Gastroesophageal sphincter (tissue), 4 donors: ENCODE measurements at places on chromosomes 16 and 17. TPM values are rescaled to one million over a fixed set of nuclear protein-coding genes. Genes with fewer than 3 reads are reported as not detected.

ACSM5 gene
- total RNA-seq: 1.3 TPM

NTN1 gene
- 117 TPM for total RNA-seq

CMTM4 gene
- 16.3 TPM for total RNA-seq

CDH15 gene
- 0.15 TPM for total RNA-seq
